ENCODE measurements at places on chromosomes 1 and 21. TPM values are rescaled to one million over a fixed set of nuclear protein-coding genes. Genes with fewer than 3 reads are reported as not detected.

DNA sequence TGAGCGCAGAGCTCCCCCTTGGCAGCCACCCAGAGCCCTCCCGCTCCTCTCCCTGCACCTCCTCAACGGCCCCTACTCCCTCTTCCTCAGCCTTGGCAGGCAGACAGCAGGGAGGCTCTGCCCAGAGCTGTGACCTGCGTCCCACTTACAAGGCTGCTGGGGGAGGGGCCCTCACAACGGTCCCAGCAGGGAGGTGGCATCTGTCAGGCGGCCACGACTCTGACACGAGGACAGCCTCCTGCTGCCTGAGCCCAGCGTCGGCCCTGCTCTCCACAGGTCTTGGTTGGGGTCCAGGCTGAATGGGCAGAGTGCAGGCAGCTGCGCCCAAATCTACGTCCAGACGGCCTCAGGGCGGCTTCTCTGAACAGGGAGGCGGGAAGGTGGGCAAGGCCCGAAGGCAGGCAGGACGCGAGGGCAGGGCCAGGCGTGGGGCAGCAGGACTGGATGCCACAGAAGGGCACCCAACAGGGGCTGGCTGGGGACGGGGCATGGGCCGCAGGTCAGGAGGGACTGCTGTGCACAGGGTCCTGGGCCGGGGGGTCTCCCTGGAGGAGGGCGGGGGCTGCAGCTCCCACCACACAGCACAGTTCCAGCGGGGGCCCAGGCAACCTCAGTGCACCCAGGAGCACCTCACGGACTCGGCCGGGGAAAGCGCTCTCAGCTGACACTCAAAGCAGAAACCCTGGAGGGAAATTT is 7.5 kb downstream of the SLC19A1 start:
- peak; percentile 46 for DNase-seq
- H3K27me3 ChIP-seq, result no peaks in the 10 kb centered on the region
- peaks cover 9% of the 10 kb centered on the region for H3K4me1 ChIP-seq
- no peak overlapping the region for H3K4me3 ChIP-seq
- no peaks in the 10 kb centered on the region for H3K36me3 ChIP-seq
- no peak overlapping the region for H3K27ac ChIP-seq

DNA sequence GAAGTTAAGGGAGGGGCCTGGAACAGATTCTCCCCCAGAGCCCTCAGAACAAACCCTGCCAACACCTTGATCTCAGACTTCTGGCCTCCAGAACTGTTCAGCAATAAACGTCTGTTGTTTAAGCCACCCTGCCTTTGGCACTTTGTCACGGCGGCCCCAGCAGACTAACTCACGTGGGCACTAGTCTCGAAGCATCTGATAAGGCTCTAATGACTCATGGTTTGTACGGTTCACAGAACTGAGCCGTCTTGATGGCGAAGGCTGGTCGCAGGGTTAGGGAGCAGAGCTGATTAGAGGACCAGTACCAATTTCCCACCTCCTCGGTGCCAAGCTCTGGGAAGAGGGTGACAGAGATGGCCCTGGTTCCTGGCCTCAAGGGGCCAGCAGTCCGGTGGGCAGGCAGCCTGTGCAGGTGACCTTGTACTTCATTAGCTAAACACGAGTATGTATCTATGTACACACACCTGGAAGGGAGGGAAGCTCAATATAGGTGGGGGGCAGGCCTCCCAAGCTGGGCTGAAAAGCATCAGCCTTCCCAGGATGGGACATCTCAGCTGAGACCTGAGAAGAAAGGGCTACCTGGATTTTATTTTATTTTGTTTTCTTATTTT is 112.8 kb downstream of the MRPS6 start:
- no peak overlapping the region for H3K4me3 ChIP-seq
- H3K4me1 ChIP-seq, result peaks cover 10% of the 10 kb centered on the region
- no peaks in the 10 kb centered on the region for H3K36me3 ChIP-seq
- no peak overlapping the region for H3K27ac ChIP-seq

- H3K27ac ChIP-seq, result peak overlapping the region; percentile 63
- peaks cover 42% of the 10 kb centered on the region for H3K4me1 ChIP-seq
- H3K4me3 ChIP-seq, result no peak overlapping the region
These were observed 38.6 kb downstream of the MEF2D start for GRCh38 chr1:156461781-156462647.

The C1orf105 gene
- 0.31 TPM for polyA plus RNA-seq

The RBM34 gene
- polyA plus RNA-seq, result 144 TPM

All from psoas muscle (tissue), 8 donors.